ENCODE measurements at places on chromosomes 7 and 10.
A peak's percentile ranks its signal among the peaks of the same experiment; 100 is the strongest.

DNA sequence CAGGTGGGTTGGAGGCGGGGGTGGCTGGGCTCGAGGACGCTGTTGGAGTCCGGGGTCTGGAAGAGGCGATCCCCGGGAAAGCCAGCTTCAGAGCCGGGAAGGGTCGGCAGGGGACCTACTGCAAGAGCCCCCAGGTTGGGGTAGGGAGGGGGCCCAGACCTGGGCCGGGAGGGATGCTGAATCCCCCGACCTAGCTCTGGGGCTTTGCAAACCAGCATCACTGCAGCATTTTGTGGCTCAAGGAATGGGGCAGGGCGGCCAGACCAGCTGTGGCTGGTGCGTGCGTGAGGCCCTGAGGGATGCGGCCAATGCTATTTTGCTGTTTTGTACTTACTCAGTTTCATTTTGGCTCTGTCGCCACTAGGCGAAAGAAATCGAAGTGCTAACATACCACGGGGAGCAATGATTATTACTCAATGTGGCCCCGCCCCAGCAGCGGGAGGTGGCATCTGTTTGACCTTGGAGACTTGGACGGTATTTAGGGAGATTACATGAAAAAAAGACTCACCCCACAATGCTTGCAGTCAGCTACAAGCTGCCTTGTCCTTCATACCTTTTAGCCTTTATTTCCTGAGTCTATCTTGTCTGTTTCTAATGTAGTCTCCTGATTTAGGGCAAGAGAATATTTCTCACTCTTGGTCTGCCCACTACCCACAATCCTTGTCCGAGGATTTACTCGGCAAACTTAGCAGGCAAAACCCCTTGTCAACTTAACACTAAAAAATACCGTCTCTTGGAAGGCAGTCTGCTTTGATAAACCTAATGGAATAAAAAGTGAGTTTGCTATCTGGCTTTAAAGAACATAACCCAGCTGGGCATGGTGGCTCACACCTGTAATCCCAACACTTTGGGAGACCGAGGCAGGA, 16.2 kb downstream of the HSPB1 start:
- H3K27ac ChIP-seq: peak overlapping the region; percentile 98
- peaks cover 20% of the 10 kb centered on the region for H3K4me1 ChIP-seq
- H3K27me3 ChIP-seq: no peaks in the 10 kb centered on the region
- H3K4me3 ChIP-seq: peak overlapping the region; percentile 82
- DNase-seq: no peak

DNA sequence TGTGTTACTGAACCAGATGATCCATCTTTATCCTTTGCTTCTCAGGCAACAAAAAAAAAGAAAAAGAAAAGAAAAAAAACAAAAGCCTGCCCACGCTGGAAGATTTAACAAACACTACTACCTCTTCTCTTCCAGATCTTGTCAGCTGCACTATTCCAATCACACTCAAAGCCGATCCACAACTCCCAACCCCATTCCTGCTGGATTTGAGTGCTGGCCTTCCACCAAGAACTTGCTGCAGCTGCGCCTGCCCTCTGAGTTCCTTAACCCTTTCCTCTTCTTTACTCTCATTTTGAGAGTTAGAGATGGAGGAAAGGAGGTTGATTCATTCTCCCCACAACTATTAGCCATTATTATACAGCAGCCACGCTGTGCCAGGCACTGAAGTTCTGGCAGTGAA, 16.0 kb upstream of the ITGA8 start:
- peaks cover 6% of the 10 kb centered on the region for H3K4me1 ChIP-seq
- H3K4me3 ChIP-seq: no peak overlapping the region
- no peak for DNase-seq
- H3K36me3 ChIP-seq: peaks cover 2% of the 10 kb centered on the region

- H3K27ac ChIP-seq: peak overlapping the region; percentile 26
- peaks cover 7% of the 10 kb centered on the region for H3K27me3 ChIP-seq
- H3K36me3 ChIP-seq: no peaks in the 10 kb centered on the region
- peaks cover 5% of the 10 kb centered on the region for H3K4me1 ChIP-seq
- DNase-seq: no peak
- no peak overlapping the region for H3K4me3 ChIP-seq
Measured at GRCh38 chr7:98836811-98837629, 32.8 kb downstream of the TMEM130 start.

- no peak overlapping the region for H3K4me3 ChIP-seq
- peaks cover 15% of the 10 kb centered on the region for H3K4me1 ChIP-seq
- no peaks in the 10 kb centered on the region for H3K36me3 ChIP-seq
- no peak for DNase-seq
Measured at GRCh38 chr7:3722396-3722922, 421.4 kb downstream of the SDK1 start.

- no peak overlapping the region for H3K4me3 ChIP-seq
- no peak overlapping the region for H3K27ac ChIP-seq
- H3K36me3 ChIP-seq: no peaks in the 10 kb centered on the region
- H3K4me1 ChIP-seq: no peaks in the 10 kb centered on the region
Measured at GRCh38 chr10:13056456-13057077, 43.4 kb upstream of the OPTN start.

GRCh38 chr10:676178-676577, 13.3 kb downstream of the DIP2C start:
- peaks cover 9% of the 10 kb centered on the region for H3K36me3 ChIP-seq
- DNase-seq: no peak
- no peaks in the 10 kb centered on the region for H3K27me3 ChIP-seq
- no peak overlapping the region for H3K27ac ChIP-seq

Measured in mesothelial cell of epicardium (in vitro differentiated cells).